ENCODE measurements at places on chromosomes 3 and 15.

DNA sequence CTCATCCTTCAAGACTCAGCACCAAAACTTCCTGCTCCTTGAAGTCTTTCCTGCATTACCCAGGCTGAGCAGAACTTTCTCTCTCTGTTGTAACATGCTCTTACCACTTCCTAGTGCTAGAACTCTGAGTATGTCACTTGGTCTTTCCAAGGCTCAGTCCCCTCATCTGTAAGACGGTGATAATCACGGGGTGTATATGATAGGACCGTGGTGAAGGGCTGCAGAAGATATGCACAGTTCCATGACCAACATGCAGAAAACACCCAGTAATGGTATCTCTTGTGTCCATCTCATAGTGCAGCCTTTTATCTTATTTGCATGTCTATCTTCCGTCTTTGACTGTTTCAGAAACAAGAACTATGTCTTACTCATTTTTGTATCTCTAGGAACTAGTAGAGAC is 154.5 kb downstream of the ZNF621 start:
- DNase-seq: no peak

- DNase-seq: no peak
Observed at GRCh38 chr3:66442254-66443117, 58.3 kb downstream of the LRIG1 start.

- no peak for DNase-seq
Observed at GRCh38 chr15:60831540-60831939, 352.6 kb upstream of the ICE2 start.

DNA sequence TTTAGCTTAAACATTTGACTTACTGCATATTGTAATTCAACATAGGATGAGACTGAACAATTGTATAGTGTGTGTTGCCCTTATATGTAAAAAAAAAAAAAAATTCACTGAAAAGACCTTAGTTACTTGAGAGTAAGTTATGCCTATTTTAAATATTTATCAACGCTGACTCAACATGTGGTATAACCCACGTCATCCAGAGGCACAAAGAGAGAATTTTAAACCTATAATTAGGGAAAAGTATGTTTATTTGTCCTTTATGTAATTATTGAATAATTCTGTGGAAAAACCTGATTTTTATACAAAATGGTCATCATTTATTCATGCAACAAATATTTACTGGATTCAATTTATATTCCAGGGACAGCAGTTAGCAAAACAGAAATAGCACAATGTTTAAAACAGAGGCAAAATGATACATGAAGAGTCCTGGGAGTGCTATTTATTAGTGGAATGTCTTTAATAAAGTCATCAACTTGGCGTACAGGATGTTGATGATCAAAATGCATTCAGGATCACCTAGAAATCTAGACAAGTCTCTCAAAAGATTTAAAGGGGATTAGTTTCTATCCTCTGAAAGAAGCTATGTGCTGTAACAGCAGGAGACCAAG is 223.7 kb downstream of the PCCB start:
- DNase-seq: no peak

GRCh38 chr3:114406922-114407321 is 113.1 kb downstream of the TIGIT start:
- DNase-seq: no peak

GRCh38 chr3:120420360-120420759 is 30.4 kb downstream of the FSTL1 start:
- DNase-seq: no peak

- no peak for DNase-seq
Observed at GRCh38 chr15:29364426-29365078, 94.9 kb upstream of the NSMCE3 start.

DNA sequence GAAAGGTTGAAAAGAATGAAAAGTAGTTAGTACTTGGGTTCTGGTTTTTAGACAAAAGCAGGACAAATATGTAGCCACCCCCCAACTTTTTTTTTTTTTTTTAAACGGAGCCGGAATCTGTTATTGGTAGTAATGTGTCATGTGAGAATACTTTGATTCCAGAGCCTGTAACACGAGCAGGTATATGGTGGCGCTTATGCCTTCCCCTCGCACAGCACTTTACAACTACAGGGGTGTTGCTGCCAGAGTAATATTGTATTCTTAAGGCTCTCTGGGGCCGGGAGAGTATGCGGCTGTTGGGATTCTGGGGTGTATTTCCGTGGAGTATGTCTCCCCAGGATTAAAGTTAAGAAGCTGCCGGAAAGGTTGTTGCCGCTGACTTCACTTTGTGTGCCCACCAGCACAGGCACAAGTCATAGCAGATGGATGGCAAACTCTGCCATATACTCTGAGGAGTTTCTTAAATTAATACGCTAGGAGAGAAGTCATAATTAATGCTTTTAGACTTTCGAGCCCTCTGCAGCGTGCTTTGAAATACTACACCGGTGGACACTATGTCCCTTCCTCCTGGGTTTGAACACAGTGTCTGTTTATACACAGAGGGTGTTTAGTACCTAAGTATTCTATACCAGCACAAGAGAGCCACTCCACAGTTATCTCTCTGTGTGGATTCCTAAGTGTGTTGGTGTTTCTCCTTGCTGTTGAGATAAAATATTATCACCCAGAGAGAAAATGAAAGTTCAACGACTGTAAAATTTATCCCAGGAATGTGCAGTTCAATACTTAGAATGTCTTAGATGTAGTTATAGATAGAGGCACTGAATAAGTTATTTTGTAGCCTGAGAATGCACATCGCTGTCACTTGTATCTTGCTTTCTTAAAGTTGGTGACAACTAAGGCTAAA is 1.4 kb downstream of the MBNL1 start:
- no peak for DNase-seq

DNA sequence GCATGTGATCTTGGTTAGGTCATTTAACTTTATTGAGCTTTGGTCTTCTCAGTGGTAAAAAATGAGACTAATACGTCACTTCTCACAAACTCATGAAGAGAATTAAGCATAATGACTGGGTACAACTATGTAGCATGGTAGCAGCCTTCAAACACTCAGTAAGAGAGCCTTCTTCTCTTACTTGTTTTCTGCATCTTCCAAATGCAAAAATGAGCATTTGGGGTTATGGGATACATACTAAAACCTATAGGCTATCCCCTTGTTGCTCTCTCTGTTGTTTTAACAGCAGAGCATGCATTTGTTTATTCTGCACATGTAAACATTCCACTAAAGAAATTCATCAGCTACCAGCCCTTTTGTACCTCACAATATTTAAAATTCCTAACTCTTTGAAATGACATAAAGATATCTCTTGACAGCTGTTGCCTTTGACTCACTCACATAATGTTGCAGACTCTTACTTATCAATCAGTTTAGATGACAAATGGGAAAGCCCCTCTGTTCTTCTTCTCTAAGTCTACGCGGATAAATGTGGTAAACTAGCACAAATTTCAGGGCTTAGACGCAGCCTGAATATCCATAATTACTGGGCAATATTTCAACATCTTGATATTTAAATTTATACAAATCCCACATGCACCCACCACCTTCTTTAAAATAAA is 327.3 kb upstream of the SATB1 start:
- DNase-seq: no peak

DNA sequence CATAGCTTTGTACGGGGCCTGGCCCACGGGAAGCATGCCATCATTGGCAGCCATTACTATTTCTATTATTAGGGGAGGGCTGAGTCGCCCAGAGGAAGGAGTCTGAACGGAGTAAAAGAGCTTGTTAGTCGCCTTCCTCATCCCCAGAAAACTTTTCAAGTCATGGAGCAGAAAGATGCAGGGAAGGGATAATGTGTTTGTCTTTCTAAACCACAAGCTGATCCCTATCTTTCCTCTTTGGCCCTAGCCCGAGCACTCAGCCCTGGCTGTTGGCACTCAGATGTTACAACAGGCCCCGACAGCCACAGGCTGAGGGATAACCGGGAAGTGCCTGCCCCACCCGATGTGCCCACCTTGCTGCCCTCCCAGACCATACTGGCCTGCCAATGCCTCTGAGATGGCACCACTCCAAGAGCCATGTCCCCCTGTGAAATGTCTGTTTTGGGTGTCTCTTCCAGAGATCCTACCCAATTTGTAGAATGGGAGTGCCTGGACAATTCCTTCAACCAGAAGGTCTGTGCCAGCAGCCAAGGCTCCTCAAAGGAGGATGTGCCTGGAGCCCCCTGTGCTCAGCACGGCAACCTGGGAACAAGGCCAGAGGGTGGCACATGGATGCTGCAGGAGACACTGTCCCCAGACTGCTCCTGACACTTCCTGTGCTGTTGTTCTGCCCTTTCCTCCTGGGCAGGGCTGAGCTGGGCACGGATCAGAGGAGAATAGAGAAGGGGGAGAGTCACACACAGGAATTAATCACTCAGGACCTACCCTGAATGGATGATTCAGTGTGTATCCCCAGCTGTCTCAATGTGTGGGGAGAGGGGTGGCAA is 10.8 kb downstream of the PAK6 start:
- DNase-seq: no peak

All from GM12891 (cell line).